DMS79 (cell line): ENCODE measurements at places on chromosomes 4 and X.

DNA sequence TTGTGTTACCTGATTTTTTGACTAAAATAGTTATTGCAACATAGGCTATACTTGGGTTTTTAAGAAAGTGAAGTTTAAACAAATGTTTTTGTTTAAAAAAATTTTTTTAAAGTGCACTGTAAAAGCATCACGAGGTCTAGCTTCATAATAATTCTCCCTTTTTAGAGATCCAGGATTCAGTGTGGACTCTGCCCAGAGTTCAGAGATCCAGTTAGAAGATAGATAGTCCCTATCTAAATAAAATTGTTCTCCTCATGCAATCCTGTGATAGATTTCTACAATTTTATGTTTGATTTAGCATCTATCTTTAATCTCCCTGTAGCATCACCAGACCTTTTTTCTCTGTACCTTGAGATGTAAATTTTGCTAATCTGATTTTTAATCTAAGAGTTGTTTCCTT is 85.5 kb upstream of the HPGD start:
- DNase-seq: no peak

- DNase-seq: no peak
Observed at GRCh38 chr4:42655269-42655637, 1.7 kb downstream of the ATP8A1 start.

DNA sequence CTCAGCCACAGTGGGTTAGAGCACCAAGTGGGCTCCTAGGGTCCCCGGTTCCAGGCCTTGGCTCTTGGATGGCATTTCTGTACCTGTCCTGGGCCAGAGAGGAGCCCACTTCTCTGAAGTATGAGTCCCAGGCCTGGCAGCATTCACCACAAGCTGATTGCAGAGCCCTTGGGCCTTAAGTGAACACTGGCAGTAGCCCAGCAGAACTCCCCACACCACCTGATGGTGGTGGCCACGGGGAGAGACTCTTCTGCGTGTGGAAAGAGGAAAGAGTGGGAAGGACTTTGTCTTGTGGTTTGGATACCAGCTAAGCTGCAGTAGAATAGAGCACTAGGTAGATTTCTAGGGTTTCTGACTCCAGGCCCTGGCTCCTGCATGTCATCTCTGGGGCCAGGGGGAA is 104.8 kb downstream of the DLG3 start:
- no peak for DNase-seq

DNA sequence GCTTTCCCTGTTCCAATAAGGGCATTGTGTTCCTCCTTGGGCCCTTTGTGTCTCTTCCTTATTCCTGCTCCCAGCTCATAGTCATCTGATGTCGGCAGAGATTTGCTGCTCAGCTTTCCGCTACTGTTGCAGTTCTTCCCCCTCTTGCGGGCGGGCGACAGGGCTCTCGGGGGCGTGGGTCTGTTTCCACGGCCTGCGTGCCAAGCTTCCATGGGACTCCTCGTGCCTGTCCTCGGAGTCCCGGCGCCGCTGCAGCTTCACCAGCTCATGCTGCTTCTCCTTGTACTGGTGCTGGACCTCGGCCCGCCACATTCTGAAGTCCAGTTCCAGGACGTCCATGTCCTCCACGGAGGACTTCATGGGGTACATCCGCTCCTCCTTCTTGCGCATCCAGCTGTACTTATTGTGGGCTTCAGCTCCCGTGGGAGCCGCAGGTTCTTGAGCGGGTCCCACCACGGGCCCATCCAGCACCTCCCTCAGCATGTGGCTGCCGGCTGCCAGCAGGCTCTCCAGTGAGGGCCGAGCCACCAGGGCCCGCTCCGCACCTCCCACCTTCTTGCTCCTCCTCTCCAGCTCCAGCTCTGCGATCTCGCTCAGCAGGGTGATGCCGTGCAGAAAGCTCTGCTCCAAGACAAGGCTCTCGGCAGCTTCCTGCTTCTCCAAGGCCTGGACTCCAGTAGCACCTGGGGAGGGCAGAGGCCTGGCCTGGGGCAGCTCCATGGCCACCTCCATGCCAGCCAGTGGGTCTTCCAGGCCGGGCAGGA is 74.1 kb upstream of the UCP1 start:
- no peak for DNase-seq

DNA sequence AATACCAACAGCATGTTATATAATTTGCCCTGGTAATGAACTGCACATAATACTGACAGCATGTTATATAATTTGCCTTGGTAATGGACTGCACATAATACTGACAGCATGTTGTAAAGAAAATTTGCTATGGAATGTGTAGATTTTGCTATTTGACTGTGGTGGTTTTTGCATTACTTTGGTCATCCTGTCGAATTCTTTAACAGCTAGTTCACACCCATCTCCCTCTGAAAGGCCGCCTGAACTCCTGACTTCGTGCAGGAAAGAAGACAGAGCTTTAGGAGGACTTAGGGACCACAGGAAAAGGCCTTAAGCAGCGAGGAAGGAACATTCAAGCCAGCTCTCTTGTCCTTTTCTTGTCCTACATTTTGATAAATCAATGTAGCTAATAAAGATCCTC is 45.2 kb upstream of the DCLK2 start:
- DNase-seq: no peak

DNA sequence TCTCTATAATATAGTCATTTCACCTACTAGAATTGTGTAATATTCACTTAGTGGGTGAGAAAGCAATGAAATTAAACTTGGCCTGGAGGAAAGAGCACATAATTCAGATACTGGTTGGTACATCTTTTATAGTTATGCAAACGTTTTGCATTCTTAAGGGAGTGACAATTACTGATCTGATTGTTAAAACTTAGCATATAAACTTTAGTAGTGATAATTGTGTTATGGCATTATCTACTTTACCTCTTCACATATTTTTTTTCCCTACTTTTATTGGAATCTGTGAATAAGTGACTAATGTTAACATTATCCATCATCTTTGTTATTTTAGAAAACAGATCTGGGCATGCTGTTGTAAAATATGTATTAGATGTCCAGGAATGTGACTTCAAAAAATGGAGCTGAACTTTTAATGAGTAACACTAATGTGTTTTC is 217.4 kb upstream of the GIMD1 start:
- no peak for DNase-seq

- DNase-seq: no peak
Observed at GRCh38 chr4:164384416-164384815, 369.5 kb upstream of the SMIM31 start.

DNA sequence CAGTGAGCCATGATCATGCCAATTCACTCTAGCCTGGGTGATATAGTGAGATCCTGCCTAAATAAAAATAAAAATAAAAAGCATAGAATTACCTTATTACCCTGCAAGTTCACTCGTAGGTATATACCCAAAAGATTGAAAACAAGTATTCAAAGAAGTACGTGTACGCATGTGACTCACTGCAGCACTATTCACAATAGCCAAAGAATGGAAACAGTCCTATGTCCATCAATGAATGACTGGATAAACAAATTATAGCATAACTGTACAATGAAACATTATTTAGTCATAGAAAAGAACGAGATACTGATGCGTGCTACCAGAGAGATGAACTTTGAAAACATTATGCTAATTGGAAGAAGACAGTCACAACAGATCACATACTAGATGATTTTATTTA is 204.6 kb upstream of the DIAPH2 start:
- DNase-seq: no peak

DNA sequence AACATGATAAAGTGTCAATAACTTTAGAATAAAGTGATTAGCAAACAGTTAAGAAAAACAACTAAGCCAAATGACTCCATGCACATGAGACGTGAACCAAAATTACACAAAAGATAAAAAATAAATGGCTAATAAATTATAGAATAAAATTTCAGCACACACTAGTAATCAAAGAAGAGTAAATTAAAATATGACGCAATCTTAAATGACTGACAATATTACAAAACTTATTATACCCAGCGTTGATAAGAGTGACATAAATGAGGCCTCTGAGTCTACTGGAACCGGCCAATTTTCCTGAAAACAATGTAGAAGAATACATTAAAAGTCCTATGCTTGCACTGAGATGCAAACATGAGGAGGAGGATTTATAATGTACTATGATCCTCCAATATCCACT is 187.4 kb downstream of the DHX15 start:
- DNase-seq: no peak

- DNase-seq: no peak
Observed at GRCh38 chr4:79854856-79855502, 218.1 kb downstream of the ANTXR2 start.

- DNase-seq: no peak
Observed at GRCh38 chr4:166839615-166840251, 394.6 kb downstream of the SPOCK3 start.

GRCh38 chr4:39770471-39770870 is 72.5 kb downstream of the UBE2K start:
- no peak for DNase-seq

GRCh38 chr4:124753941-124754581 is 41.5 kb upstream of the ANKRD50 start:
- no peak for DNase-seq

DNA sequence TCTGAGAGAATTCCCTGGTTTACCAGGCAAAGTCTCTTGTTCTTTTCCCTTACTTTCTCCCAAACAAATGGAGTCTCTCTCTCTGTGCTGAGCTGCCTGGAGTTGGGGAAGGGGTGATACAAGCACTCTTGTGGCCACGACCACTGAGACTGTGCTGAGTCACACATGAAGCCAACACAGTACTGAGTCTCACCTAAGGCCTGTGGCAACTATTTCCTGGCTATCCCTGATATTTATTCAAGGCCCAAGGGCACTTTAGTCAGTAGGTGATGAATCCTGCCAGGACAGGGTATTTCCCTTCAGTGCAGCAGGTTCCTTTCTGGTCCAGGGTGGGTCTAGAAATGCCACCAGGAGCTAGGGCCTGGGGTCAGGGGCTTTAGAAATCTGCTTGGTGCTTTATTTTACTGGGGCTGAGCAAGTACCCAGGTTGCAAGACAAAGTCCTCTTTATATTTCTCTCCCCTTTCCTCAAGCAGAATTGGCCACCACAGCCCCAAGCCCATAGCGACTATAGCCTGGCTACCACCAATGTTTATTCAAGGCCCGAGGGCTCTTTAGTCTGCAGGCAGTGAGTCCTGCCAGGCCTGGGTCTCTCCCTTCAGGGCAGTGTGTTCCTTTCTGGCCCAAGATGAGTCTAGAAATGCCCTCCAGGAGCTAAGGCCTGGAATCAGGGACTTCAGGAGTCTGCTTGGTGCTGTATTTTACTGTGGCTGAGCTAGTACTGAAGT is 10.5 kb downstream of the ARL13A start:
- DNase-seq: no peak
